ENCODE measurements at places on chromosomes 12 and 14. TPM values are rescaled to one million over a fixed set of nuclear protein-coding genes. Genes with fewer than 3 reads are reported as not detected.

TCL1B gene
- not detected for total RNA-seq

BHLHE41 gene
- 2.3 TPM for total RNA-seq

GAS2L3 gene
- 33.4 TPM for total RNA-seq

DNA sequence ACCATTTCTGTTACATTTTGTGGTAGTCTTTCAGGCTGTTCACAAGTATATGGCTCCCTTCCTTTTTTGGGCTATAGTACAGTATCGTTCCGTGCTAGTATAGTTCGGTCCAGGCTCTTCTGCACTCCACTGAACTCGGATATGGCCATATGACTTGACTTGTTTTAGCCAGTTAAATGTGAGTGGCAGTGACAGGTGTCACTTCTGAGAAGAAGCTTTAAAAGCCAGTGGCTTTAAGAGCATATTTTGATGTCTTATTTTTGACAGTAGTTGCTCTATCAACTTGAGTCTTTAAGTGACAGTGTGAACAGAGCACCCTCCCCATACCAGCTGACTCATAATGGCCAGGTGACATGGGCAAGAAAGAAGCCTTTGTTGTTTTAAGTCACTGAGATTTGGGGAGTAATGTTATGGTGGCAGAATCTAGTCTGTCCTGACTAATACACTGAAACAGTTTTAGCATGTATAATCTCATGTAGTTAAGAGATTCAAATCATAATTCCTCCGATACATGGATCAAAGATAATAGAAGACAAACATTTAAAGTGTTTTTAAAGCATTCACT is 64.6 kb downstream of the ANO4 start:
- H3K4me1 ChIP-seq, result no peaks in the 10 kb centered on the region
- no peak for DNase-seq
- no peak overlapping the region for H3K4me3 ChIP-seq

GRCh38 chr14:80427101-80427500 is 215.8 kb upstream of the DIO2 start:
- H3K36me3 ChIP-seq, result no peaks in the 10 kb centered on the region
- H3K4me1 ChIP-seq, result no peaks in the 10 kb centered on the region
- DNase-seq, result peak; percentile 75
- H3K27me3 ChIP-seq, result no peaks in the 10 kb centered on the region
- no peak overlapping the region for H3K27ac ChIP-seq
- H3K4me3 ChIP-seq, result no peak overlapping the region

- H3K36me3 ChIP-seq, result no peaks in the 10 kb centered on the region
- H3K4me1 ChIP-seq, result no peaks in the 10 kb centered on the region
- H3K27ac ChIP-seq, result no peak overlapping the region
- no peak overlapping the region for H3K4me3 ChIP-seq
- DNase-seq, result no peak
Measured at GRCh38 chr12:91441993-91442952, 259.7 kb upstream of the DCN start.
